Adrenal gland (tissue), 19 donors: ENCODE measurements at places on chromosomes 13 and 19. TPM values are rescaled to one million over a fixed set of nuclear protein-coding genes. Genes with fewer than 3 reads are reported as not detected.

Gene RAB3A
- polyA plus RNA-seq: 5.8 TPM

Gene IFI30
- 268 TPM for polyA plus RNA-seq

DNA sequence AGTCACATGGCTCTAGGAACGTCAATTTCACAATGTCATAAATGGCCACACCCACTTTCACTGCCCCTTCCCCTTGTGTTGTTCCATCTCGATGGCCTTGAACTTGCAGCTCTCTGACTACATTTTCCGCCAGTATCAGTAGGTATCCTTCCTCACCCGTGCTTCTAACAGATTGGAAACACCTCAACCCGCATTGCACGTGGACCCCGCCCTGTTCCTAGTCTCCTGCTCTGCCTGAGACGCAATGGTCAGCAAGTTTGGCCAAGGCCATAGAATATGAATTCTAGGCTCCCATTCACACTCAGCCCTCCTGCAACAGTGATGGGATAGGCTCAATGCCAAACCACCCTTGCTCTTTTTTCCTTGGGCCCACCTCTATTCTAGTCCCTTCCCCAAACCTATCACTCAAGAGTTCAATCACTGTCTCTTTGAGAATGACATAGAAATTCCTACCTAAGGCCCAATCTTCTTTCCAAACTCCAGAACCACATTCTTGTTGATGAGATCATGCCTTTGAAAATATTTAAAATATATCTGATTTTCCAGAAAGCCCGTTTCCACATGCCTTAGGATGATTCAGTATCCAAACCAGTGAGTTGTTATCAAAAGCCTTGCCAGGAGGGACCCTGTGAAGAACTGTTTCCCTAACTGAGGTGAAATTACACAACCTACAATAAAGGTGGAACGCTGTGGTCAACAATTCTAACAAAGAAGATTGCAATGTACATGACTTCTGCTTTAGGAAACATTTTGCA is 334.6 kb downstream of the MYO16 start:
- DNase-seq: no peak
- peaks cover 5% of the 10 kb centered on the region for H3K4me1 ChIP-seq
- H3K27me3 ChIP-seq: no peaks in the 10 kb centered on the region
- H3K36me3 ChIP-seq: no peaks in the 10 kb centered on the region
- no peak overlapping the region for H3K27ac ChIP-seq
- H3K4me3 ChIP-seq: no peak overlapping the region

GRCh38 chr13:76293346-76293745 is 592.9 kb downstream of the KCTD12 start:
- no peak overlapping the region for H3K27ac ChIP-seq
- H3K27me3 ChIP-seq: no peaks in the 10 kb centered on the region
- no peak overlapping the region for H3K4me3 ChIP-seq
- no peaks in the 10 kb centered on the region for H3K36me3 ChIP-seq

GRCh38 chr13:84843368-84843767 is 955.9 kb downstream of the SLITRK6 start:
- no peaks in the 10 kb centered on the region for H3K27me3 ChIP-seq
- H3K36me3 ChIP-seq: no peaks in the 10 kb centered on the region
- no peaks in the 10 kb centered on the region for H3K4me1 ChIP-seq
- DNase-seq: no peak

DNA sequence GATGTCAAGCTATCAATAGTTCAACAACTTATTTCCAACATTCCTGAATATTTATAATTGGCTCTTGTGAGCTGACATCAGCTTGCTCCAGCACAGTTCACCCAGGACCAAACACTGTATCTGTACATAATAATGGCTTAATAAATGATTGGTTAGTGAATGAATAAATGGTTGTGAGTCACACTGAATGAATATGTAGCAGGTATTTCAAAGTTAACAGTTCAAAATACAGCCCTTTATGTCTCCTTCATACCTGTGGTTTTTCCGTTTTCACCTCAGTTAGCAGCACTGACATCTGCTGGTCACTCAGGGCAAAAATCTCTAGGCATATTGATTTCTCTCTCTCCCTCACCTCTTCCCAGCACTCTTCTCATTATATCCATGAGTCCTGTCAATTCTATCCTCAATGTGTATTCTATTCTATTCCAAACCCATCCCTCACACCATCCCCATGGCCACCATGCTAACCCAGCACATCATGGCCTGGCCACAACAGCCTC is 76.3 kb downstream of the PEG3 start:
- H3K27me3 ChIP-seq: no peaks in the 10 kb centered on the region
- H3K36me3 ChIP-seq: no peaks in the 10 kb centered on the region
- DNase-seq: no peak
- no peak overlapping the region for H3K27ac ChIP-seq
- peaks cover 5% of the 10 kb centered on the region for H3K4me1 ChIP-seq
- H3K4me3 ChIP-seq: no peak overlapping the region

DNA sequence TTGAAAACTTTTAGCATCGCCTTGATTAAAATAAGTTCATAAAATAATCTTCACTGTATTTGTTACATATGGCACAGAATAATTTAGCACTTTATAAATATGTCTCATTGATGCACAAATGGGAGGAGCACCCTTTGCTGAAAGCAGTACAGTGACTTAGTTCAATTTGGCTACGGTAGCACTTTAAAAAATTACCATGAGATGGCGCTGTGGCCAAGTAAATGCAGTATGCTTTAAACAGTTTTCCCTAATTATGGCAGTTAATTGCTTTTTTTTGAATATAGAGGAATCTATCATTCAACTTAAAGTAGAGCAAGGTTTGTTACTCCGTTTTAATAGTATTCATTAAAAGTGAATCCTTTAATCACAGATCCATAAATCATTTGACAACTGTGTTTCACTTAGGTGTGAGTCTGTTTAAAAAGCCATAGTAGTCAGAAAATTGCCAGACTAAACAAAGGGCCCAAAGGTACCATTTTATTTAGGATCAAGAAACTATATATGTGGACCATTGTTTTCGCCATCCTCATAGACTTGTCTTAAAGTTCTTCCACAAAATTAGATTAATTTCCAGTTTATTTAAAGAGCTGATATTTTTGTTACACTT is 34.7 kb upstream of the ESD start:
- no peak overlapping the region for H3K27ac ChIP-seq
- no peaks in the 10 kb centered on the region for H3K36me3 ChIP-seq
- no peak overlapping the region for H3K4me3 ChIP-seq
- H3K4me1 ChIP-seq: no peaks in the 10 kb centered on the region
- no peaks in the 10 kb centered on the region for H3K27me3 ChIP-seq
